Right lobe of liver (tissue), 6 donors: ENCODE measurements at places on chromosomes 5 and 9.

DNA sequence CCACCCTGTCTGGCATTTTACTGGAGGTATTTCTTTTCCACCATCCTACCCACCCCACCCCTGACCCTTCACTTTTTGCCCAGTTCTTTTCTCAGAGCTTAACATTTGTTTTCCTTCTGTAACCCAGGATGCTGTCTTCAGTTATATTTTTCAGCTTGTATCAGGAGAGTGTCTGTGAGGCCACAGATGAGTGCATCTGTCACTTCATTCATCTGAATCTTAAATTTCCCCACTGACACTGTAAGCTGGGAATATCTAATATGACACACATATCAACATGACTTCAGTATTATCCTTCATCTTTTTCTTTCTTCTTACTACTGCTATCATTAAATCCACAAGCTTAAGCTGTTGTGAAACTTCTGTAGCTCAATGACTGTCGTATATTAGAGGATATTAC is 4.9 kb downstream of the MARCHF3 start:
- DNase-seq: no peak

DNA sequence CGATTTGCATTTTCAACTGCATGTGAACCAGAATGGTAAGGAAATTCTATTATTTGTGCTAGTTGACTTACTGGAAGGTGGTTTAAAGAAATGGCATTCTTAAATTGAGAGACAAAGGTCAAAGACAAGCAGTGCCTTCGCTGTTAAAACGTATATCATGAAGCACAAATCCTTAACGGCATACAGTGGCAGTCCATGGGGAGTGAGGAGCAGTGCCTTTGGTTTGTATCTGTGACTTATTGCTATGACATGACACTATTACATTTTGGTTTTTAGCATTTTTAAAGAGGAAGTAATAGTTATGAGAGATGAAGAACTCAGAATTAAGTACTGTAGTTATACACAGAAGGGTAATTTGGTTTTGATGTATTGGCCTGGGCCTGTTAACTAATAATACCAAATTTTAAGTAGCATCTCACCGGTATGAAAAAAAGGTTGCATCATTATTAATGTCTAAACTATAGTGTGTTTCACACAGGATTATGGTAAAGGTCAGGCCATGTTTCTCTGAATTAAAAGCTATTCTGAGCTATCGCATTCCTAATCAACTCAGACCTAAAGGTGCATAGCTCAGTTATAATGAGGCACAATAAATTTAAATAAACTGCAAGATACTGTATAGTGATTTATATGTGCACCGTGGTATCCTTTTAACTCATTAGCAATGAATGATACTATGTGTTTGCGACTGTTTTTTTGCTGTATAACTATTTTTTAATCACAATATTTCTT is 339.8 kb upstream of the ARRDC3 start:
- no peak for DNase-seq

DNA sequence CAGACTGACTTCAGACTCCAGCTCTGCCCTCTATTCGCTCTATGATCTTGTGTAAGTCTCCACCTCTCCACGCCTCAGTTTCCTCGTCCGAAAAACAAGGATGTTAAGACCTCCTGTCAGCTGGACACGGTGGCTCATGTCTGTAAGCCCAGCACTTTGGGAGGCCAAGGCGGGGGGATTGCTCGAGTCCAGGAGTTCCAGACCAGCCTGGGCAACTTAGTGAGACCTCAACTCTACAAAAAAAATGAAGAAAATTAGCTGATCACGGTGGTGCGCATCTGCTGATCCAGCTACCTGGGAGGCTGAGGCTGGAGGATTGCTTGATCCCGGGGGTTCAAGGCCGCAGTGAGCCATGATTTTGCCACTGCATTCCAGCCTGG is 36.6 kb upstream of the GABRP start:
- no peak for DNase-seq

GRCh38 chr9:110152704-110153374 is 55.1 kb downstream of the C9orf152 start:
- no peak for DNase-seq

DNA sequence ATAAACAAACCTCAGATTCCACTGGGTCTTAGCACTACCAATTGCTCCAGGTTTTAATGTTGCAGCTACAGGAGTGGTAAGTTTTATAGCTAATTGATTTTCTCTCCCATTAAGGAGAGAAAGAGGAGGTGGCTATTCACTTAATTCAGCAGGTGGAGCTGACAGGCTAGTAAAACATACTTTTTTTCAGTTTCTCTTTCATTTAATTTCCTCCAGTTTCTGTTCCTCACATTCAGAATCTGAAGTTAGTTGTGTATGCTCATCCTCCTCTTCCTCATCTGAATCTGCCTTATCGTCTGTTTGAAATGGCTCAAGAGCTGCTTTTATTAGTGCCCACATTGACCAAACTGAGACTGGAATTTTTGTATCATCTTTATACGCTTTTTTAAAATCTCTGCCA is 98.0 kb downstream of the PLPPR1 start:
- DNase-seq: no peak

DNA sequence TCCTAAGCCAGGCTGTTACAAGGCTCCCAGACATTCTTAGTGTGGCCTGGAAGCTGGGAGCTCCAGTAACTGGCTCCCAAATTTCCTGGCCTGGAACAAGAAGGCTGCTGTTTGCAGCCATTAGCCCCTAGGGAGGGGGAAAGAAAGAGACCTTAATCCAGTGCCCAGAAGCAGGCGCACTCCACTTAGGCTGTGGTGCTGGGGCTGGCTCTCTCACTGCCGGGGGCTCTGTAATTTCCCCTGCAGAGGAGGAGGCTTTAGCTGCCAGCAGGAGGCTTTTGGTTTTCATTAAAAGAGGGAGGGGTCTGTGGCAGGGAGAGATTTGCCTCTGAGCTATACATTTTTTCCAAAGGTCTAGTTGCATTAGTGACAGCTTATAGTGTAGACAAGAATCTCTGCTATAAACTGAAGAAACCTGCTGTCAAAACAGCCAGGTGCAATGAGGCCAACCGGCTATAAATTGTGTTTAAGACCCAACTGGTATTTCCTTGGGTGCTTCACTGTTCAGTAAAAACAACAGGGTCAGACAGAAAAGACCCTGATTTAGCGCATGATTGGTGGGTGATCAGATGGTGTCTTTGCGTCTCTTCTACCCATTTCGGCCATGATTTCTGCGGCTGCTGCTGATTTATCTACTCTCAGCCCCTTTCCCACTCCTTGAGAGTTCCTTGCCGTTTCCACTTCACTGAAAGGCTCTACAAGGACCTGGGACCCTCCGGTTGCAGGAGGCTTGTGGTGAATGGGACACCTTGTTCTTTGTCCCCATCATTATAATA is 254.6 kb downstream of the AOPEP start:
- DNase-seq: no peak

GRCh38 chr9:137955586-137955985 is 78.0 kb downstream of the CACNA1B start:
- DNase-seq: no peak

GRCh38 chr5:99940540-99940939 is 594.6 kb upstream of the FAM174A start:
- no peak for DNase-seq

DNA sequence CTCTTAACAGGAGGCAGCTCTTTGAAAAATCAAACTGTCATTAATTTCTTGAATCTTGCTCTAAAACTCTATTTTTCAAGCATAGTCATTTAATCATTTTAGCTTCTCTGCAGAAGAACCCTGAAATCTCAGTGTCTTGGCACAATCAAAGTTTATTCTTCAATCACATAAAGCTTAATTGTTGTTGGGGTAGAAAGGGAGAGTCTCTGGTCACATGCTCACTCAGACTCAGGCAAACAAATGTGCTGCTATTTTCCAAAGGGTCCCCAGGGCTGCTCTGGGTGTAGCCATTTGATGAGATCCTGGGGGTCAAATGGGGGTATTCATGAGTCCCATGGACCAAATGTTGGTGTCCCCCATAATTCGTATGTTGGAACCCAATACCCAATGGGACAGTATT is 114.8 kb downstream of the MSX2 start:
- DNase-seq: no peak

GRCh38 chr9:36443581-36443980 is 43.5 kb upstream of the RNF38 start:
- DNase-seq: no peak
